ENCODE measurements at places on chromosomes 6 and 20.

DNA sequence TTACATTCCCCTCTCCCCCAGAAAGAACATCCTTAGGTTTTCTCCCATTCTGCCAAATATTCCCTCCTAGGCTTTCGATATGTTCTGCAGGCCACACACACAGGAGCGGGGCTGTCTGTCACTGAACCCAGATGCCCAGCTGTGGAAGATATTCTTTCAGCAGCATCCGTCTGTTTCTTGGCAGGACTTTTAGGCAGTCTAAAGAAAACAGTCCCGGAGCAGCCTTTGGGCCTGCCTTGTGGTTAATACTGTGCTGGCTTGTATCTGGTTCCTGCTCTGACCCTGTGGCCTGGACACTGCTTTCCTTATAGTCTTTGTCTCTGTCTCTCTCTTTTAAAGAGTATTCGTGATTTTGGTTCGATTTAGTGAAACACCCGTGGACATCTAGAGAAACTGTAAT is 94.6 kb upstream of the SUPT3H start:
- DNase-seq, result no peak

DNA sequence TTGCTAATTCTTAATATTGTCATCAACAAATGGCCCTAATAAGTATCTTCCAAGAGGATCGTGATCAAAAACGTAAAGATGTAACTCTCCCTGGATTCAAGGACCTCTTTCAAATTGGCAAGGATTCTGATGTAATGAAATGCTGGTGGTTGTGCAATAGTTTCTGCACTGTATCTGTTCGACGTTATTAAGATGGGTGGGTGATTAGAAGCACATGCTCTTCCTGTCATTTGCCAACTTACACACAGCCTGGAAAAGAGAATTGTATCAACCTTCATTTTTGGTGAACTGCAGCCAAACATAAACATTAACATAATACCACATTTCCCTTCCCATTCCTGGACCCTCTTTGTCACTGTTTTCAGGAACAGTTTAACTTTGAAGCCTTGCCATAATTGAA is 9.8 kb downstream of the FOXQ1 start:
- DNase-seq, result no peak

- no peak for DNase-seq
Observed at GRCh38 chr6:37339741-37340638, 13.8 kb upstream of the RNF8 start.

DNA sequence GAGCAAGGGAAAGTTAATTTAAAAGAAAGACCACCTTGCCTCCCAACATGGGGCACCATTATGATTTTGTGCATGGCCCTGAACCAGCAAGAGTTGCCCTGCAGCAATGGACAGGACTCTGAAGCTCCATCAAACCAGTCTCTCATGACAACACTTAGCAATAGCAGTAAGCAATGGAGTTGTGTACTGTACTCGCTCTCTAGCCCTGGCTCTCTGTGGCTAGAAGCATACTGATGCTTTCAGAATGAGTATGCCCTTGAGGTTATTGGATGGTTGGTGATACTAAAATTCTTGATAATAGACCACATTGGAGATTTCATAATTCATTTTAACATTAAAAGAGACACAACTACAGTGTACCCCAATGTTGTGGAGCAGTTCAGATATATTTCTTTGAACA is 23.2 kb upstream of the LMBRD1 start:
- DNase-seq, result no peak

DNA sequence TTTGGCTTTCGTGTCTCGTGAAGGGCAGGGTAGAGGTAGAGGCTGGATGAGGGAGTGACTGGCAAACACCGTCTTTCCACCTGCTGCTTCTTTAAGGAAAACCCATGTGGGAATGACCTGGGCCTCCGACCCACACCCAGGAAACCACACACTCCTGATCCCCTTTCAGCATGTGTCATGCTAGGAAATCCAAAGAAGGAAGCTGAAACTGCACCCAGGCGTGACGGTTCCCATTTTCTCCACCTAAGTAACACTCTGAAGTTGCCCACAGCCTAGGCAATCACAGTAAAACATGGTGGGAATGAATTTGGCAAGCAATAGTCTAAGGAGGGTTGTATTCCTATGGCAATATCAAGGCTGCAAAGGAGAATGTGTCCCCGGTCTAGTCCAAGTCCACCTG is 538.4 kb upstream of the NOX3 start:
- no peak for DNase-seq

DNA sequence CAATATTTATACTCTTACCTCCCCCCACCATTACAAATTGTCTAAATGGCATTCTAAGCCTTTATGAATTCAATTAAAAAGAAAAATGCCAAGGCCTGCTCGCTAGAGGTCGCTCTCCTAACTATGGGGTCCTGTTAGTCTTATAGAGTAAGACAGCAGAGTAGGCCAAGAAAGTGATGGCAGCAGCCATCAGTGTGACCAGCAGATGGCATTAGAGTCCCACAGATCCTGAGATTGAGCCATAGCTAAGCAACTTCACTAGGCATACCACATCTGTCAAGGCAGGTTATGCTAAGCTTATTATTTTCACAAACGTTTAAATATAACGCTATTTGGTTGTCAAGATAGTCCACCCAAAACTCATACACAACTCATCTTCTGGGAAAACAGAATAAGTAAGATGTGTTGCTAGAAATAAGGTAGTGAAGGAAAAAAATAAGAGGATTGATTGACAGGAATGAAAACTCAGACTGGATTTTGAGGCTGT is 57.6 kb upstream of the SCAF8 start:
- DNase-seq, result peak; percentile 93

DNA sequence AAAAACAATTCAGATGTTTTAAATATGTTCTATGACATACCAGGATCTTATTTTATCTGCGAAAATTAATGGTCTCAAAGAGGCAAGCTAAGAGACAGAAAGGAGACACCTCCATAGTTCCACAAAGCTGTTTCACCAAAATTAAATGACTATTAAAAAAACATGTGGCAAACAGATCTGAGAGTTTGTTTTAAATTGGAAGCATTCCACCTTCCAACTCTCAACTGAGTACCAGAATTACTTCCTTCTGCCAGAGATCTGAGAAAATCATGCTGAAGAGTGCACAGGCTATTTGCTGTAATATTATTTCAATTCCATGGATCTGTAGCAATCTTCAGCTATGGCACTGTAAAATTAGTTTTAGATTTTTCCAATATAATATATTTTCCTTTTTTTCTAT is 669.5 kb upstream of the MARCKS start:
- DNase-seq, result no peak

GRCh38 chr6:112180095-112180820 is 74.1 kb downstream of the LAMA4 start:
- DNase-seq, result peak; percentile 78

- DNase-seq, result no peak
Observed at GRCh38 chr20:14334306-14334930, 3.0 kb downstream of the FLRT3 start.

GRCh38 chr20:35171753-35172433 is at the start of gene PROCR:
PROCR (plus strand) TSS chr20:35172072; CDS start chr20:35172155, 83 bp downstream.
- no peak for DNase-seq
